ENCODE measurements at places on chromosomes 7 and 10.

GRCh38 chr7:27095050-27095896 lies 527 bp downstream of the HOXA1 start:
- DNase-seq: no peak

DNA sequence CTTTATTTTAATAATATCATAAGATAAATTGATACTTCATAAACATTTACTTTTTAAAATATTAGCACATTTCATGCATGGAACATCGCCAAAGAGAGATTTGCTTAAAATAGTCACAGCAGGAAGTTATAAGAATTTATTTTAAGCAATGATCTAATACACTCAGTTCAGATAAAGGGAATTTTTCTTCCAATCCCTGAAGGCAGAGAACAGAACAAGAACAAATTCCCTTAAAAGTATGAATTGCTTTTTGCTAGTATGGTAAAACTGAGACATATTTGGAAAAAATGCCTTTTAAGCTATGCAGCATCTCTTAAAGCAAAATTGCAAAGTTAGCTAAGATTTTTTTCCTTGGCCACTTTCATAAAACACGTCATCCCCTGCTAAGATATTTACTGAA lies 91.0 kb downstream of the SEMA3D start:
- no peak for DNase-seq

- DNase-seq: no peak
Measured at GRCh38 chr10:92829042-92829785, 19.1 kb upstream of the EXOC6 start.

DNA sequence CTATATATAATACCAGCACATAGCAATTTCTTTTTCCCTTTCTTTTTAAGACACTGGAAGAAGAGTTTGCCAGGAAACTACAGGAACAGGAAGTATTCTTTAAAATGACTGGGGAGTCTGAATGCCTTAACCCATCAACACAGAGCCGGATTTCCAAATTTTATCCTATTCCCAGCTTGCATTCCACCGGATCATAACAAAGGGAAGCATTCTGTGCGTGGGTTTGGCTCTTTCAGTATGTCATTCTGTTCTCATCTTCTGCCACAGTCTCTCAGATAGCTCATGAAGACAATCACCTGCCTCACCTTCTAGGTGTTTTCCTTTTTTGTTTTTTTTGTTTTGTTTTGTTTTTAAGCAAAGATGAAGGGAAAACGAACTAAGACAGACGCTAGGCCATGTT lies 58.6 kb downstream of the SLK start:
- DNase-seq: no peak

- DNase-seq: no peak
Measured at GRCh38 chr7:85070967-85071628, 115.8 kb downstream of the SEMA3D start.

DNA sequence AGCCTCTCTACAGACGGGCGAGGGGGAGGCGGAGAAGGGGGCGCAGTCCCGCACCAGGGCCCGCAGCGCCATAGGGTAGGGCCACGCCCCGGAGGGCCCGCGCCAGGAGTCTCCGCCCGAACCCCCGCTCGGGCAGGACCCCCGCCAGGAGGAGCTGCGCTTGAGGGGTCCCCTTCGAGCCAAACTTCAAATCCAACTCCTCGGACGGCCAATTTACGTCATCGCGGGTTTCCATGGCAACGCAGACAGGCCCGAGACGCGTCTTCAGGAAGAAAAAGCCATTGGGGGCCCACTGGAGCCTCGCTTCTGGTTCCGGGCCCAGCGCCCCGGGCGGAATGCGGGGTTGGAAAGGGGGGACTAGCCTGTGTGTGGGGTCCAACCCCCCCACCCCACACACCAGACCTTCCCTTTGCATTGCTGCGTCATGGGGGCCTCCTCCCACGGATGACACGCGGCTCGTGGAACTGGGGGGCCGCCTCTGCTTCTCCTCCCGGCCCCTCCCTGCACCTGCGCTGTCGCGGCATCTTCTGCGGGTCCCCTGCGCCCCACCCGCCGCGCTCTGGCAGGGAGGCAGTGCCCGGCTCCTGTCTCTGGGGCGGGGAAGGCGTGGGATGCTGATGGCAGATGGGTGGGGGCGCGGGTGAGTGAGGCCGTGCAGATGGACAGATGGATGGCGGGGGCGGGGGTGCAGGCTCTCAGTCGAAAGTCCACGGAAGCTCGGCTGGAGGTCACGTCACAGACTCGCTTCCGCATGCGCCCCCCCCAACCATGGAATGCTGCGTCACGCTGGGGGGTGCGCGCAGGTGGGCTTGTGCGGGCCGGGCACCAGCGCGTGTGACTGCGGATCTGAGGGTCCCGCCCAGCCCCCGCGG lies 1.2 kb downstream of the CALY start:
- DNase-seq: peak; percentile 80

- no peak for DNase-seq
Measured at GRCh38 chr7:762885-763284, 35.8 kb upstream of the PRKAR1B start.

- DNase-seq: peak; percentile 44
Measured at GRCh38 chr10:102322914-102323313, 72.6 kb upstream of the NFKB2 start.

- peak; percentile 80 for DNase-seq
Measured at GRCh38 chr10:101031796-101032636, 982 bp downstream of the SFXN3 start.

- DNase-seq: no peak
Measured at GRCh38 chr10:49273082-49273465, 25.9 kb upstream of the C10orf71 start.

Measured in activated T-cell treated with anti-CD3 and anti-CD28 coated beads, Interleukin-2, amount 50 U/mL, for 48 hours (primary cell).